Foreskin fibroblast (primary cell): ENCODE measurements at places on chromosomes 7 and 10.

DNA sequence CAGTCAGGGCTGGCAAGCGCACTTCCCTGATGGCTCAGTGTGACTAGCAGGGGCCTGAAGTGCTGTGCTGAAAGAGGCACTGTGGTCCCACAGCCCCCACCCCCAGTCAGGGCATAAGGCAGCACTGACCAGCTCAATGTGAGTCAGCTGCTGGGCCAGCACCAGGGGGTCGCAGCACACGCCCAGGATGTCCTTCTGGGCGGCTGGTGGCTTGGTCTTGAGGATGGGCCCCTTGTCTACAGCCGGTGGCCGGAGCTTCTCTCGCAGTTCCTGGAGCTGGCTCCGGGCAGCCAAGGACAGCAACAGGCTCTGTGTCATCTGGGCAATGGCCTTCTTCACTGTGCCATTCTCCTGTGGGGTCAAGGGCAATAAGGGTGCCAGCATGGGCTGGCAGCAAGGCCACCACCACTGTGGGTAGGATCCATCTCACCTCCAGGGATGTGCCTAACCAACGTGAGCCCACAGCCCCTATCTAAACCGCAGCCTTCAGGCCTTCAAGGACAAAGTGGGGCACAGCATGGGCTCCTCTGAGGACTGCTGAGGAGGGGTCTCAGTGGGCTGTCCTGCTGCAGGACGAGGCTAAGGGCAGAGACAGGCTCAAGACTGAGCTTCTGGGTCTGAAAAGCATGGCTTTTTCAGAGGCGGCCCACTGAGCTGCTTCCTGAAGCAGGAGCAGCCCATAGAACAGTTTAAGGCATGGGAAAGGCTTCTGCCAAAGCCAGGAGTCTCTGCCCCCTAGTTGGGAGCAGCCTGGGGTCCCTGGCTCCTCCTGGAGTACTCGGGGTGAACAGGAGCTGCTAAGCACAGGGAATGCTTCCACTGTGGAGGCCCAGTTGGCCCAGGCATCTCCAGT, 62.5 kb downstream of the CSGALNACT2 start:
- DNase-seq = no peak

GRCh38 chr10:61332581-61332980, 120.6 kb downstream of the TMEM26 start:
- no peak for DNase-seq

- peak; percentile 25 for DNase-seq
Measured at GRCh38 chr7:121547544-121548092, 151.5 kb upstream of the FAM3C start.

DNA sequence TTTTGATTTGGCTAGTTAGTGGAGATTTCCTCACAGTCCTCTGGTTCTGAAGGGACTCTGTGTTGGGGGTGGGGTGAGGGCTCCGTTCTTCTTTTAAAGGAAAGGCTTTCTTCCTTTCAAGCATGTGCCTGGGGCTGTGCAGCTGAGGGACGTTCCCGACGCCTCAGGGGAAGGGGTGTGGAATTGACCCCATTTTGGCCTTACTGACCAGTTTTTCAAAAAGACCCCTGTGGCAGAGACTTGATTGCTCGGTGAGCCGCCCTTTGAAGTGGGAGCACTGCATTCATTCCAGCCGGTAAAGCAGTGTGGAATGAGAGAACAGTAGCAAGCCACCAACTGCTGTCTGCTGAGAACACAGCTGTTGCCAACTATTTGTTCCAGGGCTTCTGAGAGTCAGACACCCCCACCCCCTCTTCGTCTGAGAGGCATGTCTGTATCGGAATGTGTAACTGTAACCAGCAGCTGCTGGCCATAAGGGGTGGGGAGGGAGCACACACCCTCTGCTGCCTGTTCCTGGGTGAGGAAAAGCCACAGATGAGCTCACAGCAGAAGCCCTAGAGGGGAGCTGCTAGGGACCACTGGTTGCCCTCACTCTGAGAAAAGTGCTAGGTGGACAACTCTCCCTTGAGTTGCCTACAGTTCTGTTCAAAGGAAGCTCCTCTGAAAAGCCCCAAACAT, 33.2 kb downstream of the WBP1L start:
- peak; percentile 94 for DNase-seq

GRCh38 chr10:76548716-76549115, 1088.9 kb downstream of the KCNMA1 start:
- no peak for DNase-seq

DNA sequence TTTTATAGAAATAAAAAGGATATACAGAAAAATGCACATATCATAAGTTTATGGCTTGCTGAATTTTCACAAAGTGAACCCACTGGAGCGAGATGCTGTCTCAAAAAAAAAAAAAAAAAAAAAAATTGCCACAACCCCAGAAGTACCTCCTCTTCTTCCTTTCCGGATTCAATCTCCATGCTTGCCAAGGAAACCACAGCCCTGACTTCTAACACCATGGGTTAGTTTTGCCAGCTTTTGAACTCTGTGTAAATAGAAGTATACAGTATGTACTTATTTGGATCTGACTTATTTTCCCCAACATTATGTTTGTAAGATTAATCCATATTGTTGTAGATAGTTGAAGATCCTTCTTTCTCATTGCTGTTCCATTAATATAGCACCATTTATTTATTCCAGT, 40.0 kb downstream of the FANK1 start:
- DNase-seq = no peak
